ENCODE measurements at places on chromosomes 6 and 20.

GRCh38 chr20:30288346-30288745 lies 969.1 kb upstream of the DEFB115 start:
- no peak for DNase-seq

GRCh38 chr6:26234421-26235301 lies 130.3 kb upstream of the BTN3A2 start:
- DNase-seq = peak; percentile 82

DNA sequence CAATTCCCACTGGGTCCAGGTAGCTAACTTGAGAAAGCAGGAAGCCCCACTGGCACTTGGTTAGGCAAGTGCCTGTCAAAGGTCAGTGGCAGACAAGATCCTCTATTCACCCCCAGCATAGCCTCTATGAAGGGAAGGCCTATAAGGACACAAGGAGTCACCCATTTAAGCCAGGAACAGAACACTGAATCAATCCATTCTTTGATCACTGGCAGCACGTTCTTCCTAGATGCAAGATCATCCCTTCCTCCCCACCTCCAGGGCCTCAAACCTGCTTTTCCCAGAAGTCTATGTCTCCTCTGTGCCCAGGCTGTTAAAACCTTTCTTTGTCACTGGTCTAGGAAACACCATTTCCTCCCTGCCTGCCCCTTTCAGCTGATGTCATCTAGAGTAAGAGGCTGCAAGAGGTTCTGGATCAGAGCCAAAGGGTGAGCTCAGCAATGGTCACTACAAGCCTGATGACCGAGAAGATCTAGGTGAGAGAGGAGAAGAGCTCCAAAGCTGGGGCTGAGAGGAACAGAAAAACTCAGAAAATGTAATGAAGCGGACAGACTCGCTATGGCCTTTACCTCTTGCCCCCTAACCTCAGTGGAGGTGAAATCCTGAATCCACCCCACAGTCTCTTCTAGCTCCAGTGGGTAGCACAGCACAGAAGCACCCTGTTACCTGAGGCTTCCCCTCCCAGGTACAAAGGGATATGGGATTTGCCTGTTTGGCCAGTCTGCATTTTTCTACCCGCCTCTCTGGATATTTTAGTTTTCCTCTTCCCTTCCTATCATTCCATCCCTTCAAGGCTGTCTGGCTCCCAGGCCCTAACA lies 1.8 kb downstream of the GTPBP2 start:
- no peak for DNase-seq

DNA sequence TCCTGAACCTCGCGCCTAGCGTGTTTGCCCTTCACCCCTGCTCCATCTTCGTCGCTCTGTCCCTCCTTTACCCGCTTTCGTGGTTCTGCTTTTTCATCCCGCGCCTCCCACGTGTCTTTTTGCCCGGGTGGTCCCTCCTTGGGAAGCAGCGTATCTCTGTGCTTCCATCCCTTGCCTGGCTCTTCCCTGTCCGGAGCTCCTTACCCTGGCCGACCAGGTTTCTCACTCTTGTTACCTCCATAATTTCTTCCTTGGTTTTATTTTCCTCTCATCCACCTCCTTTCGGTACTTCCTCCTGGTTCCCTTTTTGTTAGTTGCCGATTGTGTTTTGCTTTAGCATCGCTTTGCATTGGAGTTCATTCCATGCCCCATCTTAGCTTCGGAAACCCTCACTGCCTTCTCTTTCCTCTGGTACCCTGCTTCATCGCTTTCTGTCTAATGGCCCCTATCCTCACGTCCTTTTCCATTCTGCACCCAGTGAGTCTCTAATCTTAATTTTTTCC lies 735 bp downstream of the FAM135A start:
- peak; percentile 13 for DNase-seq

- no peak for DNase-seq
These were observed 7.8 kb downstream of the ABHD12 start for GRCh38 chr20:25382704-25383370.

DNA sequence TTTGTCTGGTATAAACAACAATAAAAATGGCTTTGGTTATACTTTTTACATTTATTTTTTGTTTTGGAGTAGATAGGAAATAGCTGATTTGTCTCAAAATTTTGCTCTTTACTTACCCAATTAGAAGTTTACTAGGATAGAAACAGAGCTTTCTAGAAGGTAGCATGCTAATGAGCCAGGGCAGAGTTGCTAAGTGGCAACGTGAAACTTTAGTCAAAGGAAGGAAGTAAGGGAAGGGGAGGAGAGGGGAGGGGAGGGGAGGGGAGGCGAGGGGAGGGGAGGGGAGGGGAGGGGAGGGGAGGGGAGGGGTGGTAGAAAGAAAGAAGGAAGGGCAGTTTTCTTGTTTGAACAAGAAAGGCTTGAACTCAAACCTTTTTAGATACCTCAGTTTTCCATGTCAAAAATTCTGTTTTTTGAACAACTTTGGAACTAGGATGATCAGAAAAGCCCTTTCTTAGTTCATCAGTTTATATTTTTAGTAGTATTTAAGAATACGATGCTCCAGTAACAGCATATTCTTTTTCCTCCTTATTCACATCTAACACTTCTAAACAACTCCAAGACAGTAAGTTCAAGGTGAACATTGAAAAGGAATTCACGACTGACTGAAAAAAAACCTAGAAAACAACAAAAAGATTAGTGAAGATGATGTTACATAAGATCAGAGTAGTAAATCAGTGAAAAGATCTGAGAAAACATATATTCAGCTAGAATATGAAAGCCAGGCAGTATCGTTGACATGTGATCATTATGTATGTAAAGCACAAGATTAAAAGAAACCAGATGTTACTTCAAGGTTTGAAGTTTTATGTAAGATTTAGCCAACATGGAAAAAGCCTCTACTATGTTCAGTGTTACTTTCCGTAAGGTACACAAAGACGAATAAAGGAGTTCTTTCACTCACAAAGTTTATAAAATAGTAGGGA lies 263.4 kb downstream of the ARHGAP18 start:
- DNase-seq = no peak

- DNase-seq = peak; percentile 7
These were observed 93.7 kb downstream of the PSMB1 start for GRCh38 chr6:170459451-170459850.

GRCh38 chr20:13271098-13271497 lies 50.0 kb downstream of the ISM1 start:
- no peak for DNase-seq

DNA sequence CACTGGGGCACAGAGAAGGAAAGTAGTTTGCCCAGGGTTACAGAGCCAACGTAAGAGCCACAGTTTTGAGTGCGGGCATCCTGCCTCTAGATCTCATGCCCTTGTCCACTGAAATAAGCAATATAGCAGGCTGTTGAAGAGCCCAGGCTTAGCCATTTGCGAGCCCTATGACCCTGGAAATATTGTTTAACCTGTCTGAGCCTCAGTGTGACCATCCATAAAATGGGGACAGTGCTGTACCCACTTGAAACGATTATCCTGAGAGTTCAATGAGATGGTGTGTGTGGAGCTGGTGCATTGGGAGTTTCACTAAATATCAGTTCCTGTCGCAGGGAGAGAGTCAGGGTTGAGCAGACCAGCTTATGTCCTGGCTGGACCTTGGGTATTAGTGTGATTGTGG lies 173.1 kb upstream of the KCNG1 start:
- DNase-seq = no peak

DNA sequence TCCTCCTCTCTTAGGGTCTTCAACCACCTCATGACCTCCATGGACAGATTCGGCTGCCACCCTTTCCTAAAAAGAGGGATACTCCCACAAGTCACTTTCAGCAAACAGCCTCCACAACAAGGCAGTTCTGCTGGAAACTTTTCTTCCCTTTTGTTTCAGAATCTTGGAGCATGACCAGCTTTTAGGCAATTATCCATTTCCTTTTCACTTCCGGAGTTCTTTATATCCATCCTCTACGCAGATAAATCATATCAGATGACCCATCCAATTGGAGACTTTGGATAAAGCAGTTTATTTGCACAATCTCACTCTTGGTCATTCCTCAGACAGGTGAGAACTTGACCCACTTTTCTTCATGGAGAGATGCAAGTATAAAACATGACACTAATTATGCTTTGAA lies 398.5 kb downstream of the LMBRD1 start:
- DNase-seq = no peak

GRCh38 chr6:89952686-89953085 lies 58.4 kb downstream of the GJA10 start:
- peak; percentile 80 for DNase-seq

GRCh38 chr20:45347936-45348778 lies at the start of gene SDC4:
Gene SDC4 (minus strand): TSS chr20:45348424. CDS start chr20:45348384, 40 bp downstream.
- DNase-seq = peak; percentile 62

- DNase-seq = no peak
These were observed 1.5 kb downstream of the SLC29A1 start for GRCh38 chr6:44224965-44225305.

DNA sequence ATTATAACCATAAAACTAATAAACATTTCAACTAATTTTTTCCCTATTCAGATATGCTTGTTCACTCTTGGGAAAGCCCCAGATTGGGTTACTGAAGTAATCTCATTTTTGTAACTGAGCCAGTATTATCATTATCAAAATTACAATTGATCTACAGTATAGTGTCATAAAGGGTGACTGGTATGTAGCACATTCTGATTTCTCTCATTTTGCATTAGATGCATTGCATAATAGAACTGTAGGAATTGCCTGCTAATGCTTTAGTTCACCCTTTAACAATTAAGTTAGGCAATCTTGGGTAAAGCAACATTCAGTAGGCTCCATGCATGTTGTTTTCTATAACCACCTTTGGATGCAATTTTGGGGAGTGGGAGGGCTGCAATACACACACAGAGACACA lies 150.8 kb upstream of the FLRT3 start:
- no peak for DNase-seq

- no peak for DNase-seq
These were observed 28.2 kb upstream of the PAX1 start for GRCh38 chr20:21677261-21677660.

DNA sequence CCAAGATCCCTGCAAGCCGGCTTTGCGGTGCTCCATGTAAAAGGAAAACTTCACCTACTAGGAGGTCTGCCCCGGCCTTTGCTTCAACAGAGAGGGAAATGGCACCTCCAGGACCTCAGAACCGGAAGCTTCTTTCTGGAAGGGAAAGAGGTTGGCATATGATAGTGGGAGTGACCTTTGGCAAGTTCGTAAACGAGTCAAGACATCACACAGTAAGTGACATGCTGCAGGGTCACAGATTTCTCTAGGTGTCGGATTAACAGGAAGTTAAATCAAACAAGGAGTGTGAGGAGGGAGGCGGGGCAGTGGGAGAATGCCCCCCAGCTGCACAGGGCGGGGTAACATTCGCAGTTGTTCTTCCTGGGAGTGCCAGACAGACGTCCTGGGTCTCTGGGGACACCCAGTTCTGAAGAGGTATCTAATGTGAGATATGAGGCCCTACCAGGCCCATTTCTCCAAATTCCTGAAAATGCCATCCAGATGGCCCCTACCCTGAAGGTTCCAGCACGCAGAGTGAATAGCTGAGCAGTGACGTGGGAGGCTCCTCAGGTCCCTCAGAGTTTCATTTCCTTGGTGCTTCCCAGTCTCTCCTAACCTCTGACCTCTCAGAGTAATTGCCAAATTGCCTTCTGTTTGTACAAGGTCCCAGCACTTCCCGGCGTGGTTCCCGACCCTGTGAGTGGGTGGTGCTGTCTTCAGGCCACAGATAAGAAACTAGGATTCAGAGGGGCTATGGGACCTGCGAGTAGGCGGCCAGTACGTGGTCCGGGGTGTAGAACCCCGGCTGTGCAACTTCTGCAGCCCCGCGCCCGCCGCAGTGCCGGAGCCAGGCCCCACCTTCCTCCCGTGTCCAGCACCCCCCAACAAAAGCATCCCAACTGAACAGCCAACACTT lies 1.9 kb downstream of the RRBP1 start:
- DNase-seq = no peak

GRCh38 chr20:47093320-47093966 lies 198.8 kb downstream of the EYA2 start:
- no peak for DNase-seq

- DNase-seq = no peak
These were observed 84.1 kb upstream of the HEY2 start for GRCh38 chr6:125665295-125665814.

DNA sequence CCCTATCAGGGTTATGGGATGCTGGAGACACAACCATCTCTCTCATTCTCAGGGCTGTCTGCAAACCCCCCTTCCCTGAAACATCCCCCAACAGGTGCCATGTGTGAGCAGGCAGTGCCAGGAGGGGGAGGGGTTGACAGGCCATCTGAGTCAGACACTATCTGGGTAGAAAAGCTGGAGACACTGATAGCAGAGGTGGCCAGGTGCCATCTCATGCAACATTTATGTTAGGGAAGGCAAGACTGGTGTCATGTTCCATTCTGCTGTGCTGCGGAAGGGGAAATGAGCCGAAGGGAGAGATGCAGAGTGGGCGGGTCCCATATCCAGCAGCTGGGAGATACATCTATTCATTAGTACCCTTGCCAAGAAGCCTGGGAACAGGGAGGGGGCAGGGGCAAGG lies 3.5 kb downstream of the LHFPL5 start:
- no peak for DNase-seq

- no peak for DNase-seq
These were observed 70.3 kb downstream of the TMEM242 start for GRCh38 chr6:157253017-157253416.
